Activated CD8-positive, alpha-beta T cell treated with anti-CD3 and anti-CD28 coated beads, Interleukin-2, amount 10 ng/mL, durations not matched to agents 7 days and 5 days (primary cell): ENCODE measurements at places on chromosomes 4 and X. TPM values are rescaled to one million over a fixed set of nuclear protein-coding genes. Genes with fewer than 3 reads are reported as not detected.
A peak's percentile ranks its signal among the peaks of the same experiment; 100 is the strongest.

- DNase-seq = peak; percentile 76
Observed at GRCh38 chr4:173494013-173494970, 35.7 kb downstream of the HAND2 start.

TIGD2 gene
- 5.5 TPM for total RNA-seq

DNA sequence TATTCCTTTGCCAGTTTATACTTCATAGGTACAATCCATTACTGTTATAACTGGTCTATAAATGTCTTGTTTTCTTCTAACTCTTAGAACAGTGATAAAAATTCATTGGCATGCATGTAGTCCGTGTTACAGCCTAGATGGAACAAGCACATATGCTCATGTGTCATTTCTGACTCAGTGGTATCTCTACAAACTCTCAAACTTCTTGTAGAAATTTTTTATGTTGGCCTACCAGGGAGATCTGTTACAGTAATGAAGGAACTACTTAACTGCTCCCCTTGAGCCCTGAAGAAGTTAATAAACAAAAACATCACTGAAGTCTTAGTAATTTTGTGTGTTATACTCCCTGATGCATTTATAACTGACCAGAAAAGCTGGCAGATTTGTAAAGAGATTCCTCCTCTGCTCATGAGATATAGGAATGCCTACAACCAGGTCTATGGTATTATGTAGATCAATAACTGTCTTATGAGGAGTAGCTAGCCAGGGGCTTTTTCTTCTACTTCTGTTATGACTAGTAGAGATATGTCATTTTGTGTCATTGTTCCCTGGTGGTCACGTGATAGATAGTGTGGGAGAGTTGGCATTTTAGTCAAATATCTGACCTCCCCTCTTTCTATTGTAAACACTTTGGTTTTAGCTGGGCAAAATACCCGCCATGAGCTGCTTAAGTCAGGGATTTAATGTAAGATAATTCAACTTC, 53.7 kb upstream of the FAAH2 start:
- DNase-seq = no peak

DNA sequence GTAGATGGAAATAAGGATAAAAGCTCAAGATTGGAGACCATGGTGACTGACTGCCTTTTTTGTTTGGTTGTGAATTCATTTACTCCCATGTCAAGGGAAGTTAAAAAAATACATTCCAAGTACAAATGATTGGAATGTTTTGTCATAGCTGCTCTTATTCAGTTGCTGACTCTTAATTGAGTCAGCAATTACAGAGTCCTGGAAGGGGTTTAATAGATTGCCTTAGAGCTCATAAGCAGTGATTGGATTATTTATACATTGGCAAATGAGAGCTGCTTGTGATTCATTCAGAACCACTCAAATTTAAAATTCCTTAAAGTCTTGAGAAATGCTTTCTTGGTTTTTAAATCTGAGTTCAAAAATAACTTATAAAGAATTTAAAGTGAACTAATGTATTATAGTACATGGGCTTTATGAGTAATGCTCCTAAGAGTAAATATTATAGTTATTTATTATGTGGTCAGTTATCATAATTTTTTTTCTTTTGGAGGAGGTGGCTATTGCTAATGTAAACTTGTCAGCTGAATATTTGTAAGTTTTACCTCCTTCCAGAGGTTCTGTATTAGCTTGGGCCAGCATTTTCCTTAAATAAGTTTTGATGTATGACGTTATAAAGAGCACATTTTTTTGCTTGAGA, 13.6 kb downstream of the JADE1 start:
- DNase-seq = no peak

DNA sequence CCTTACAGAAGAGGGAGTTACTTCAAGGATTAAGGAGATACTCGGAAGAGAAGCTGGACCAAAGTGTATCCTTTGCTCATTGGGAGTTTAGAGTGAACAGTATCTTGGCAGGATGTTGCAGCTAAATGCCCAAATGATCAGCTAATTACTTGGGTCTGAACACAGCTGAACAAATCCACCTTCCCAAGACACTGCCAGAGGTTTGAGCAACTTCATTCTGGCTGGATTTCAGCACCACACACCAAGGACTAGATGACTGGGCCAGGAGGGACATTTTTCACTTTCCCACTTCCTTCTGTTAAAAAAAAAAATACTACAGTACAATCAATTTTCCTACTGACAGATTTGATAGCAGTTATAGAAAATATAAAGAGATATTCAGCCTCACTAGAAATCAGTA, 324.6 kb downstream of the MID1IP1 start:
- no peak for DNase-seq

- no peak for DNase-seq
Observed at GRCh38 chr4:184748251-184748652, 14.4 kb upstream of the CENPU start.
